ENCODE measurements at places on chromosomes 2 and 18.

GRCh38 chr2:203648273-203648672 is 58.2 kb upstream of the CD28 start:
- DNase-seq: no peak

GRCh38 chr18:45081566-45082181 is 401.0 kb downstream of the SETBP1 start:
- DNase-seq: no peak

DNA sequence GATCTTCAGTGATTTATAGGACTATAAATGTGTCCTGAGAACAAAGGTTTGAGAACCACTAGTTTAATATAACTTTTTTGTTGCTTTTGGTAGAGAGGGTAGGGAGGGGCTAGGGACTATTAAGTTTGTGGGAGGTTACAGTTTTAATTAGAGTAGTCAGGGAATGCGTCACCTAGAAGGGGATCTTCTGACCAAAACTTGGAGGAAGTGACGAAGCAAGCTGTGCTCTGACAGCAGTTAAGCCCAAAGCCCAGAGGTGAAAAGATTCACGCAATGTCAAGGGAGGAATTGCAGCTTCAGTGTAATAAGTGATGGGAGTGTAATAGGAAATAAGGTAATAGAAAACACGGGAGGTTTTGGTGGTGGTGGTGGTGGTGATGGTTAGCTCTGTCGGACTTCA is 8.1 kb downstream of the TDRD15 start:
- no peak for DNase-seq

DNA sequence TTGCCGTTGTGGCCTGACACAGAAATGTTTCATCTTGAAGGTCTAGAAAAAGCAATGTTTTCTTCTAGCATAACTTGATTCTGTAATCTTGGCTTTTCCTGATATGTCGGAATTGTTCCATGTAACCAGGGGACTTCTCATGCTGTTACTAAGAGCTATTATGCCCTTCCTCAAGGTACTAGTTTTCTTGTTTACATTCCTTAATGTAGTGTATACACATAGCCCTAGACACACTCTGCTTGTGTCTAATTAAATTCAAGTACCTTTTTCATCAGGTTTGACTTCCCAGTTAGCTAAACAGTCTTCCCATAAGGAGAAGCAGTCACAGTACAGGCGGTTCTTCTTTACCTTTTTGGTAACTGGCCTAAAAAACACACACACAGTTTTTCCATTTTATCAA is 122.8 kb upstream of the MSH6 start:
- DNase-seq: no peak

GRCh38 chr18:39191931-39192330 is 1626.3 kb upstream of the CELF4 start:
- no peak for DNase-seq

DNA sequence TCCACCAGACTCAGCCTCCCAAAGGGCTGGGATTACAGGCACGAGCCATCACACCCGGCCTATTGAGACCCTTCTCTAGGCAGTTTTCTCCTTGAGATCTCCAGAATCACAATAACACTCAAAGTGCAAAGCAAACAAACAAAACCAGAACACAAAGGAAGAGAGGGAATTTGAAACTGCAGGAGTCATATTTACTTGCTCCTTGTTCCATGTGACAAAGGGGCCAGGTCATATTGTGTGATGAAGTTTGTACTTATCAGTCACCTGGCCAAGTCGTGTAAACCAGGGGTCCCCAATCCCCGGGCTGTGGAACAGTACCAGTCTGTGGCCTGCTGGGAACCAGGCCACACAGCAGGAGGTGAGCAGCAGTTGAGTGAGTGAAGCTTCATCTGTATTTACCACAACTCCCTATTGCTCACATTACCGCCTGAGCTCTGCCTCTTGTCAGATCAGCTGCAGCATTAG is 26.5 kb downstream of the SCYGR8 start:
- DNase-seq: no peak

- no peak for DNase-seq
These were observed 276.1 kb upstream of the HDAC4 start for GRCh38 chr2:239676716-239677452.
